Prostate gland (tissue), 2 donors: ENCODE measurements at places on chromosomes 16 and 17.

- H3K36me3 ChIP-seq, result no peaks in the 10 kb centered on the region
- H3K27me3 ChIP-seq, result no peaks in the 10 kb centered on the region
Observed at GRCh38 chr16:11587643-11588247, 1.0 kb upstream of the LITAF start.

- peak within 1 kb of the TSS; percentile 71 for H3K27ac ChIP-seq
- no peaks in the 10 kb centered on the region for H3K36me3 ChIP-seq
- H3K4me3 ChIP-seq, result peak within 1 kb of the TSS; percentile 57
- DNase-seq, result peak; percentile 51
- no peaks in the 10 kb centered on the region for H3K27me3 ChIP-seq
Observed at GRCh38 chr17:63699638-63700527, at the start of gene LIMD2. Gene LIMD2 (minus strand): TSS chr17:63700125. CDS start chr17:63699298, 827 bp downstream.

DNA sequence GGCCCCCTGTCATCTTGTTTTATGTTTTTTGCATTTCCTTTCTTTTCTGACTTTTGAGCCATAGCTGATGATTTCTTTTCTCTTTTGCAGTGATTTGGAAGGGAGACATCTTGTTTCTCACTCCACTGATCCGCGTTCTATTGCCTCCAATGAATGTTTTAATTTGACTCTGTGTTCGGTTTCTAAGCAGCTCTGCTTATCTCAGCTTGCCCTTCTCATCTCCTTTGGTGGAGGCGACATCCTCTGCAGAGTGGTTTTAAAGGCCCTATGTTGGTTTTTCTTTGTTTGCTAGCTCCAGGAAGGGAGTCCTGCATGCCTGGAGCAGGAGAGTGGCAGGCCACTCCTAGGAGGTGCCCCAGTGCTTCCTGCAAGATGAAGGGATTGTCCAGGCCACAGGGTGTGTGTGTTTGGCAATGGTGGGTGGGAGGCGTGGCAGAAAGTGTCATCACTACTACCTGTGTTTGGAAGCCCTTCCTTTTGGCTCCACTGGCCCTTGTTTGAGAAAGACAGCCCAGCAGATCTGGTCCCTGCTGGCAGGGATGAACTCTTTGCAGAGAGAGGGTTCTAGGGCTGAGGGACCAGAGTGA lies 13.6 kb downstream of the SMPD3 start:
- H3K27ac ChIP-seq, result peak overlapping the region; percentile 32
- DNase-seq, result peak; percentile 80
- no peak overlapping the region for H3K4me3 ChIP-seq

DNA sequence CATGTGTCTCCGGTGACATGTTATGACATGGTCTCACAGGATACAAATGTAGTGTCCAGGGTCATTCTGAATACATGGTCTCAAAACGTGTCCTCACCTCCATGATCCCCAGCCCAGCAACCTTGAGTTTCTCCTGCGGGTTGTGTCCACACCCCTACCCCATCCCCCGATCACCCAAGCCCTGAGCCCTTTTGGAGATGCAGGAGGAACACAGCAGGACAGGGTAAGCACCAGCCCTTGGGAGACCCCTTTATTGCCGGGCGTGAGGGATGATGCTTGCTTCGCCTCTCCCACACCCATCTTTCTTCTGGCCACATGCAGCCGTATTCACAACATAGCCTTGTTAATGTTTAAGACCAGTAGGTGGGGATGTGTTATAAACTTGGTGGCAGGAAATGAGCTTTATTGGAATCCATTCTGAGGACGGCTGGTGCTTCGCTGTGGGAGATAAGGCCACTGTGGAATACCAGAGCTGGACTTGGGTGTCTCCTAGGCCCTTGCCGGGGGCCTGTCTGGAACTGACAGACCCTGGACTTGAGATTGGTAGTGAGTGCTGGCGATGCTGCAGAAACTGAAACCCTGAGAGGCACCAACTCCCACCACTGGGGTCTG lies 5.5 kb downstream of the TMEM132E start:
- H3K27ac ChIP-seq, result no peak overlapping the region
- H3K27me3 ChIP-seq, result peaks cover 22% of the 10 kb centered on the region
- DNase-seq, result no peak
- no peak overlapping the region for H3K4me3 ChIP-seq

- no peaks in the 10 kb centered on the region for H3K36me3 ChIP-seq
- H3K27ac ChIP-seq, result no peak overlapping the region
- no peaks in the 10 kb centered on the region for H3K4me1 ChIP-seq
- no peak for DNase-seq
Observed at GRCh38 chr16:26951950-26952349, 114.8 kb upstream of the C16orf82 start.

GRCh38 chr17:36069136-36069535 lies 5.1 kb downstream of the CCL18 start:
- H3K4me1 ChIP-seq, result no peaks in the 10 kb centered on the region
- no peak overlapping the region for H3K27ac ChIP-seq
- DNase-seq, result no peak
- no peak overlapping the region for H3K4me3 ChIP-seq

DNA sequence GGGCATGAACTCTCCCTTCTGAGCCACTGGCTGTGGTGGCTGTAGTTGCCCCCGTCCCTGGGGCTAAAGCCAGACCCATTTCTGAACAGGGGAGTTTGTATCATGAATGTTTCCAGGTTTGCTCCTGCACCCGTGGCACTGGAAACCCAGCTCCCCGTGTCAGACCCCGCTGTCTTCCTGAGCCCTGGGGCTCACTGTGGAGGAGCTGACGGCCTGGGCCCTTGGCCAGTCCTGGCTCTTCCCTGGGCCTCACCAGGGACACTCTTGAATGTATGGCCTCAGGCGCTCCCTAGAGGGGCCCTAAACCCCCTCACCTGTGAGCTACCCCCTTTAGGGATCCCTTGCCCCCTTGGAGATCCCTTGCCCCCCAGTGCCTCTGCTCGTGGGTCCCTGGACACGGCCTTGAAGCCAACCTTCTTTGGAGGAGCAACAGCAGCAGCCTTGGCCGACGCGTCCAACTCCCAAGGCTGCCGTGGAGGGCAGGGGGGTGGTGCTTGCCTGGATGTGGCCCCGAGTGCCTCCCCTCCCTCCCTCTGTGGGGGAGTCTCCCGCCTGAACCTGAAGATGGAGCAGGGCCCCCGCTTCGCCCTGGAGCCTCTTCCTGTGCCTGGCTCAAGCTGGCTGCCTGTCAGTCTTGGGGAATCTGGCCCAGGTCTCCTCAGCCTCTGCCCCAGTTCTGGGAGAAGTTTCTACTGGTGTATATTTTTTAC lies 15.9 kb downstream of the CASKIN2 start:
- H3K36me3 ChIP-seq, result peaks cover 18% of the 10 kb centered on the region
- DNase-seq, result no peak
- H3K27me3 ChIP-seq, result no peaks in the 10 kb centered on the region

GRCh38 chr16:89281189-89281577 lies 63.7 kb downstream of the ZNF778 start:
- H3K27ac ChIP-seq, result no peak overlapping the region
- peaks cover 26% of the 10 kb centered on the region for H3K36me3 ChIP-seq
- no peak overlapping the region for H3K4me3 ChIP-seq
- DNase-seq, result no peak
- H3K4me1 ChIP-seq, result no peaks in the 10 kb centered on the region

GRCh38 chr16:75288596-75289120 lies 37.2 kb upstream of the BCAR1 start:
- DNase-seq, result no peak
- no peak overlapping the region for H3K4me3 ChIP-seq
- no peak overlapping the region for H3K27ac ChIP-seq
- no peaks in the 10 kb centered on the region for H3K27me3 ChIP-seq

GRCh38 chr17:62052765-62053338 lies 12.2 kb downstream of the MED13 start:
- H3K4me3 ChIP-seq, result no peak overlapping the region
- no peaks in the 10 kb centered on the region for H3K27me3 ChIP-seq
- DNase-seq, result no peak
- H3K4me1 ChIP-seq, result no peaks in the 10 kb centered on the region

- no peak overlapping the region for H3K27ac ChIP-seq
- no peak for DNase-seq
- no peaks in the 10 kb centered on the region for H3K4me1 ChIP-seq
- no peak overlapping the region for H3K4me3 ChIP-seq
Observed at GRCh38 chr16:85286951-85287814, 174.9 kb upstream of the CIBAR2 start.

- DNase-seq, result no peak
- no peak overlapping the region for H3K4me3 ChIP-seq
- no peak overlapping the region for H3K27ac ChIP-seq
- no peaks in the 10 kb centered on the region for H3K4me1 ChIP-seq
- H3K27me3 ChIP-seq, result no peaks in the 10 kb centered on the region
- H3K36me3 ChIP-seq, result no peaks in the 10 kb centered on the region
Observed at GRCh38 chr17:34195987-34196386, 59.1 kb upstream of the CCL2 start.

GRCh38 chr17:61307905-61308886 lies 91.4 kb upstream of the TBX2 start:
- H3K4me3 ChIP-seq, result no peak overlapping the region
- no peaks in the 10 kb centered on the region for H3K4me1 ChIP-seq
- no peak overlapping the region for H3K27ac ChIP-seq
- no peaks in the 10 kb centered on the region for H3K36me3 ChIP-seq

GRCh38 chr16:2027024-2028010 lies 615 bp downstream of the NHERF2 start:
- no peaks in the 10 kb centered on the region for H3K27me3 ChIP-seq
- no peak for DNase-seq
- H3K27ac ChIP-seq, result peak overlapping the region; percentile 82
- H3K36me3 ChIP-seq, result no peaks in the 10 kb centered on the region
- H3K4me1 ChIP-seq, result peaks cover 8% of the 10 kb centered on the region
- H3K4me3 ChIP-seq, result peak overlapping the region; percentile 86

- H3K27ac ChIP-seq, result peak overlapping the region; percentile 24
- DNase-seq, result no peak
- no peak overlapping the region for H3K4me3 ChIP-seq
- no peaks in the 10 kb centered on the region for H3K27me3 ChIP-seq
Observed at GRCh38 chr17:78971756-78972506, 7.8 kb downstream of the LGALS3BP start.

DNA sequence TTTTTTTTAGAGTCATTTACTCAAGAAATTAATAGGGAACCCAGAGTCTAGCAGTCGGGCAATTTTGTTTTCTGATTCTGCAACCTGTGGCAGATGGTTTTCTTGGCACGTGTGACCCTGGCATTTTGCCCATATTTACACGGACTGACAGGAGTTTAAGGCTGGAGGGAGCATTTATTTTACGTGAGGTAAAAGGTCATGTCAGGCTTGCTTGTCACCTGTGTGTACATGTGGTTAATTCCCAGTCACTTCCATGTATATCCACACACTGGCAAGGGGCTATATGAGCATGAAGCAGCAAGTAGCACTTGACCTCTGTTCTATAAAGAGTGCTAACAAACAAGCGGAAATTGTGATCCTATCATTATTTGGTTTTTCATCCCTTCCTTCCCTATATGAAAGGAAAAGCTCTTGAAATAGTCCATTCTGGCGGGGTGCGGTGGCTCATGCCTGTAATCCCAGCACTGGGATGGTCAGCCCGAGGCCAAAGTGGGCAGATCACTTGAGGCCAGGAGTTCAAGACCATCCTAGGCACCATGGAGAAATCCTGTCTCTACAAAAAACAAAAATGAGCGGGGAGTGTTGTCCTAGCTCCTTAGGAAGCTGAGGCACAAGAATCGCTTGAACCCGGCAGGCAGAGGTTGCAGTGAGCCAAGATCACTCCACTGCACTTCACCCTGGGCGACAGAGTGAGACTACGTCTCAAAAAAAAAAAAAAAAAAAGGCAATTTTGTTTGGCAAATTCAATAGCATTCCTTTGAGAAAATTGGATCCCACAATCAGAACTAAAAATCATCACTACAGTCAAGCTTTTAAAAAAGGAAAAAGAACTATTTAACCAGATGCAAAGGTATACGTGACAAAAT lies 2.1 kb downstream of the SPAG9 start:
- no peaks in the 10 kb centered on the region for H3K36me3 ChIP-seq
- DNase-seq, result peak; percentile 64
- peak overlapping the region; percentile 93 for H3K4me3 ChIP-seq
- H3K27me3 ChIP-seq, result no peaks in the 10 kb centered on the region
- H3K4me1 ChIP-seq, result peaks cover 3% of the 10 kb centered on the region

DNA sequence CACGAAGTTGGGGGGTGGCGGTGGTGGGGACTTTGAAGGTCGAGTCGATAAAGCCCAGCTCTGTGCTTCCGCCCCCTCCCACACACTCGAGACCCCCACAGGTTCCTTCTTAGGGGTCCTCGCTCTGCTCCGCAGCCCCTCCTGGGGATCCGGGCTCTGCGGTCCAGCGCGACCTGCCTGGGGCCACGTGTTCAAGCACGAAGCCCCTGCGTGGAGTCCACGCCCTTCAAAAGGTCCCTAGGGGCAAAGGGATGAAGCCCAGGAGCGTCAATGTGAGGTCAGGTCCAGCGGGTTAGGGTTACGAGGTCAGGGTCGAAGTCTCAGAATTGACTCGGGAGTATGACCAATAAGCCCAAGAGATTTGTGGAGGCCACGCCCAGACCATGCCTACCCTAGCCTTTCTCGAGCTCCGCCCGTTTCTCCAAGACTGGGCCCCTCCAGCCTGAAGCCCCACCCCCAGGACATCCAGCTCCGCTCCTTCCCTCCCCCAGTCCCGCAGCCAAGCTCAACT lies 786 bp upstream of the CACNA1G start:
- peaks cover 4% of the 10 kb centered on the region for H3K36me3 ChIP-seq
- H3K4me1 ChIP-seq, result peaks cover 19% of the 10 kb centered on the region
- DNase-seq, result no peak
- peak overlapping the region; percentile 37 for H3K4me3 ChIP-seq
- no peak overlapping the region for H3K27ac ChIP-seq
- H3K27me3 ChIP-seq, result peaks cover 10% of the 10 kb centered on the region

DNA sequence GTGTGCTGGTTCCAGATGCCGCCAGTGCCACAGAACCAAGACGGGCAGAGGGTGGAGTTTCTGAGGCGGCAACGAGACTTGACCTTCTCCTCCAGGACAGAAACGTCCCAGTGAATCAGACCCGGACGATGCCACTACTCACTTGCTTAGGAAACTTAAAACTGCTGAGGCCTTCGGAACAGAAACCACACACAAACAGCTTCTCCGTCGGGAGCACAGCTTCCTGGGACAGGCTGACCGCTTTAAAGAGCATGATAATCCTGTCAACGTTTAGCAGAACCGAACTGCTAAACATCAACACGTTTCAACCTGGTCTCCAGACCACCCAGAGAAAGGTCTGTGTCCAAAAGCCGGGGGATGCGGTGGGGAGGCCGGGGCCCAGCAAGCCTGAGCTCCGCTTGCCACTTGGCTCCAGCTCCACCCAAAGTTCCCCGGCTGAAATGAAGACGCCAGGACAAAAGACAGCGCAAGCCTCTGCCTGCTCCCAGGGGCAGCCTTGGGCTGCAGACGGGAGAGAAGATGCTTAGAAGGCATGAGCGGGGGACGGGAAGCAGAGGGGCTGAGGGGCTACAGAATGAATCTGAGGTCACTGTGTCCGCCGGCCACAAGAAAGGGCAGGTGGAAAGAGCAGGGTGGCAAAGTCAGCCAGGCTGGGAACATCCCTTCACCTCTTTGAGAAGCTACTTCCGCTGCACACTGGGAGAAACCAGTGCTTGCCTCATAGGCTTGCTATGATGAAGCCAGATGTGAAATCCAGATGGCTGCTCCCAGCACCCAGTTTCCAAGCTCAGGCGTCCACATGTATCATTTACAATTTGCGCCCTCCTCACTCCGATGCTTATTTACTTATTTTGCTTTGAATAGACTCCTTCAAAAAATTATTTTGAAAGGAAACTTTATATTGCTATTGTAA lies 69.0 kb downstream of the MRM3 start:
- peaks cover 11% of the 10 kb centered on the region for H3K4me1 ChIP-seq
- no peak overlapping the region for H3K4me3 ChIP-seq
- H3K27me3 ChIP-seq, result no peaks in the 10 kb centered on the region
- no peak for DNase-seq

- no peak overlapping the region for H3K4me3 ChIP-seq
- peaks cover 7% of the 10 kb centered on the region for H3K36me3 ChIP-seq
- peaks cover 3% of the 10 kb centered on the region for H3K4me1 ChIP-seq
- peak overlapping the region; percentile 66 for H3K27ac ChIP-seq
- no peaks in the 10 kb centered on the region for H3K27me3 ChIP-seq
Observed at GRCh38 chr17:4073983-4074830, 68.6 kb downstream of the ZZEF1 start.

- H3K4me1 ChIP-seq, result no peaks in the 10 kb centered on the region
- no peaks in the 10 kb centered on the region for H3K27me3 ChIP-seq
- H3K36me3 ChIP-seq, result no peaks in the 10 kb centered on the region
Observed at GRCh38 chr17:47803751-47804150, 17.8 kb downstream of the OSBPL7 start.
